ENCODE measurements at places on chromosomes 4 and X.

GRCh38 chr4:2284934-2285612, 23.2 kb upstream of the MXD4 start:
- DNase-seq = no peak

DNA sequence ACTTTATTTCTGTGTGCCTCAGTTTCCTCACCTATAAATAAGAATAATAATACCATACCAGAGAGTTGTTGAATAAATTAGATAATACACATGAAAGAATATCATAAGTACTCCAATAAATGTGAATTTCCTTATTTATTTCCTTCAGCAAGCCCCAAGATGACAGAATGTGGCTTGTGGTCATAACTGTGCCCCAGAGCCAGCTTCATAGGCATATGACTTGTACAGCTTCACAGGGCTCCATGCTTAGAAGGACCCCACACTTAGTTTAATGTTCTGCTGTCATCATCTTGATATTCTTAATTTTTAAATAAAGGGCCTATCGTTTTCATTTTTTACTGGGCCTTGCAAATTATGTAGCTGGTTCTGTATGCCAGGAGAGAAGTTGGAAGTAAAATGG, 25.3 kb downstream of the VSIG4 start:
- no peak for DNase-seq

DNA sequence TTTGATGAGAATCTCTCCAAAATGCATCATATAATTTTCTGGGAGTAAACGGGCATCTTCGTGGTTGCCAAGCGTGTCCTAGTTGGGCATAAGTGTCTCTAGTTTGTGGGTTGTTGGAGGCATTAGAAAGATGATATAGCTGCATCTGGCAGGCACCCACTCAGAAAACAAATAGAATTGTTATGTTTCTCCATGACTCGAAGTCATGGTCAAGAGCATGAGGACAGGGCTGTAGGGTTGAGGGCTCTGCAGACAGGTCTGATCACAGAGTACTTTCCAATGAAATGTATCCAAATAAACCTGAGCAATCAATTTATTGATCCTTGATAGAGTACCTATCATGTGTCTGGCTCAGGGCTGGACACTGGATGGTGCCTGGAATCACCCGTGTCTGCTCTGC, 82.7 kb downstream of the SORCS2 start:
- DNase-seq = no peak

DNA sequence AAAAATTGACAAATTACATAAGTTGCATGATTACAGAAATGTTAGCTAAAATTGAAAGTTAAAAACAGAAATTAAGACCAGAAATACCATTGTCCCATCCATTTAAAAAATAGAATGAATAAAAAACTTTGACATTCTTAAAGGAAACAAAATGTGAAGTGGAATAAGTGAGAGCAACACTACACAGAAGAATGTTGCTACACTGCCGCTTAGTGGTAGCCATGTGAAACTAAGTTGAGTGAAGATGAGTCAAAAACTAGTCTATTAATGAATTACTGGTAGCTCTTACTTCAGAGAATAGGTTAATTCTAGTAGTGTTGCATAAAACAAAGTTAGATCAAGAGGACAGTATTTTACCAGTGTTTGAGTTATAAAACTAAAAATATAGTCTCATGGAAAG, 571.0 kb upstream of the KLHL4 start:
- peak; percentile 14 for DNase-seq

DNA sequence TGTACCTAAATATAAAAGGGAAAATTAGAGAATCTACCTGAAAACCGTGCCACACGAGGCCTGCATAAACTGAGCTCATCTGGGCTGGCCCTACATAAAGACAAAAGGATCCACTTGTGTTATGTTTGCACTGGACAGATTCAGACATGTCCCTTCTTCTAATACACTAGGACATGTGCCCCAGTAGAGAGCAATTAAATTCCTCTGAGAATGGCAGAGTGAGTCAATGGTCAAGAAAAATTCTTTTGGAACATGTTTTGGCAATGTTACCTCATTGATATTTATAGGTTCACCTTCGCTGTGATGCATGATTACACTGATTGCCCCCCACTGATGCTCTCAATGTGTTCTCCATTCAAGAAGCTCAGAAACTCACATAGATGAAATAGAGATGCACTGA, 95.2 kb downstream of the MANBA start:
- no peak for DNase-seq

- DNase-seq = no peak
Measured at GRCh38 chrX:53211391-53211978, 13.5 kb downstream of the KDM5C start.

DNA sequence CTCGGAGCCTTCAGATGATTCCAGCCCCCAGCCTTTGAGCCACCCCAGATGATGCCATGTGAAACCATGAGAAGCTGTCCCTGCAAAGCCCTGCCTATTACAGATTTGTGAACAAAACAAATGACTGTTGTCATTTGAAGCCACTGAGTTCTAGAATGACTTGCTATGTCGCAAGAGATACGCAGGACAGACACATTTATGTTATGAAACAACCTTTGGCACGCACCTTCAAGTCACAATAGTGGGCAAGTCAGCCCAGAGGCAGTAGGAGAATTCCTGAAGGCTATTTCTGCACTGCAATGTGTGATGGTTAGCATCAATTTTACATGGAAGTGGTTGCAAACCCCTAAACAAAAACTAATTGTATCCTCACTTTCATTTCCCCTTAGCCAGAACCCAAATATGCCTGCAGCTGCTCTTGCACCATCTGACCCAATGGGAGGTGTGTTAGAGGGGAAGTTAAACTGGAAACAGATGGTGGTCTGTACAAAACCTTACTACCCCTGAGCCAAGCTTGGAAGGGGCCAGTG, 174.4 kb upstream of the ATP6AP2 start:
- DNase-seq = no peak

DNA sequence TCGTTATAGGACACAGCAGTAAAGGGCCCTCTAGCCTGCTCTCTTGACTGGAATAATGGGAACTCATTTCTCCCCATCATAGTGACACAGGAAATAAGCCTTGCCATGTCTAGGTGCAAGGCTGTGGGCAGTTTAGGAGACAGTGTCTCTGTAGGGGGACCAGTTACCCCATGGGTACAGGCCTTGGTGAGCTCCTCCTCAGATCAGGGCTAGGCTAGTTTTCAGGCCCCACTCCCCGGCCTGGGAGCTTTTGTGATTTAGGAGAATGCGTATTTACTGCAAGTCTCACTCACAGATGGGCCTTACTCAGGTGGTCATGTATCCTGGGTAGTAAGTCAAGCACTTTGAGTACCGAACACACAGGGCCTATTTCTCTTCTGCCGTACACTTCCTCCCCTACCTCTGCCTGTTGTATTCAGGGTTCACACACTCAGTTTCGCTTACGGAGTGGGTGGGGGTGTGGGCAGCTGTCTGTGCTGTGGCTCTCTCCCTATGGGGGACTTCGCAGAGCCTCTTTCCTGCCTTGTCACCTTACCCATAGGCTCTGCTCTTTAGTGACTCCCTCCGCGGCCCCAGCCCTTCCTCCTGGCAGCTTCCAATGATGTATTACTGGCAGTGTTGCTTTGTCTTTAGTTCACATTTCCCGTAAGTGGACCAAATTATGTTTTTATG, 34.2 kb downstream of the FAM193A start:
- no peak for DNase-seq

DNA sequence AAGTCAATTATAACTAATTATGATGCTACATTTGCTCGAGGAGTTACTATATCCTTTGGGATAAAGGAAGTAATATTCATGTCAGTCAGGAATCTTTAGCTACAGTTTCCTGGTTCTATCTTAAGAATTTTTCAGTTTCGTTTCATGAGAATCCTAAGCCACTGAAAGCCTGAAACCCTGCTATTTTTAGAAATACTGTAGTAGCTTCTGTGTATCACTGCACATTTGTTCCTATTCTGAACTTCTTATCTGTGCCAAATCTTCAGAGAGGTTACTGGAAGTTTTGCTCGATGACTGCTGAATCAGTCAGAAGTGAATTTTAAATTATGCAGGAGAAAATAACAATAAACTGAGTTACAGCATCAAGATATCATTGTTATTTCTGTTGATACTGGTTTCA, 249.2 kb downstream of the TENM3 start:
- DNase-seq = no peak

DNA sequence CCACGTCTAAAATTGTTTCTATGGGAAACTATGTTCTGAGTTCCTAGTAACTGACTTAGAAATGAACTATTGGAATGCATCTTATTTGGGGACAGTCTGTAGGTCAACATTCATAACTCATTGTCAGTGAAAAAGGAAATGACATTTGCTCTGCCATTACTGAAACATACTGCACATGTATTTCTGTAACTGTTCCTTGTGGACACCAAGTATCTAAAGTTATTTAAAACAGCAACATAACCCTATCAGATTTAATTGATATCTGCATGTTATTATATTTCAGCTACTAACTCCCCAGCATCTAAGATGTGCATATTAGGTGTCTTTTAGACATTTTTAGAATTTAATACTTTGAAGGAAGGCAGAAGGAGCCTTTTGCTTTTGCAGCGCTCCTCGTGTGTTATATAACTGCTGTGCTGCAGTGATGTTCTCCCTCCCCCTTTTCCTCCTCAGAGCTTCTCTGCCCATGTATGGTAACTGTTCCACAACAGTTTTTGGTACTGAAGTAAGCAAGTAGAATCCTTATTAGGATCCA, 37.2 kb upstream of the TMEM131L start:
- no peak for DNase-seq

- DNase-seq = no peak
Measured at GRCh38 chrX:147779173-147779572, 132.5 kb upstream of the FMR1 start.

DNA sequence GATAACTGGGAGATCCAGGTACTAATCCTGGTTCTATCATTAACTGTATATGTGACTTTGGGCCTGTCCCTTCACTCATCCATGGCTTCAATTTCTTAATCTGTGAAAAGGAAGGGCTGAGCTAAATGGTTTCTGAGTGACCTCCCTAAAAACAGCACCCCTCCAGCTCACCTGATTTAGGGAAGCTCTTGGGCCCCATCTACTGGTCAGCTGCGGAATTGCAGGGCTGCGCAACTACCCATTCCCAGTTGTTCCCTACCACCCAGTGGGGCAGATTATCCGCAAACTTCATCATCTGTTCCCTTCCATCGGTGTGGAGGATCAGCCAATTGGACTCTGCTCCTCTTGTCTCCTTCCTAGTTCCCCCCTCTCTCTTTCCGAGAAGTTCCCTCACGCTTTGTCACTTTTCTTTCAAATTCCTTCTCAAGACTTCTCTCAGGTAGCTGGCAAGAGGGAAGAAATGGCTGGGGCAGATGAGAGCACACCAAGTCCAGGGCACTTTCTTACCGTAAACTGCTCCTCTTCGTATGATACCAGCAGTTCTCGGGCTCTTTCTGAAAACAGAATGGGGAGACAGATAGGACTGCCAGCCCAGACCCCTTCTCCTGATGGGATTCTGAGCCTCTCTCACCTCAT, 5.8 kb downstream of the LAS1L start:
- no peak for DNase-seq

DNA sequence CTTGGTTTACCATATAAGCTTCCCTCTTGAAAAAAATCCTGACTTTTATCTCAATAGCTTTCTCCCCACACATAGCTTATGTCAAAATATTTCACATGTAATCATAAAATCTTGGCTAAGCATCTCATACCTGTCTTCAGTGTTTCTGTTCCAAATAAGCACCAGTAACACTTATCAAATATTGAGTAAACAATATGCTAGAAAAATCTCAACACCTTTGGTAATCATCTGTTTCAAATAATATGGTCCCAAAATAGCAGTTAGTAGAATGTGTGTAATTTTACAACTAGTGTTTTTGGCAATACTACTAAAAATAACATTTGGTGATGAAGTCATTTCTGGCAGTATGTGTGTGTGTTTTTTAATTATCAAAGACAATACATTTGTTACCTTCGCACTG, 2138.2 kb downstream of the PCDH7 start:
- DNase-seq = no peak

DNA sequence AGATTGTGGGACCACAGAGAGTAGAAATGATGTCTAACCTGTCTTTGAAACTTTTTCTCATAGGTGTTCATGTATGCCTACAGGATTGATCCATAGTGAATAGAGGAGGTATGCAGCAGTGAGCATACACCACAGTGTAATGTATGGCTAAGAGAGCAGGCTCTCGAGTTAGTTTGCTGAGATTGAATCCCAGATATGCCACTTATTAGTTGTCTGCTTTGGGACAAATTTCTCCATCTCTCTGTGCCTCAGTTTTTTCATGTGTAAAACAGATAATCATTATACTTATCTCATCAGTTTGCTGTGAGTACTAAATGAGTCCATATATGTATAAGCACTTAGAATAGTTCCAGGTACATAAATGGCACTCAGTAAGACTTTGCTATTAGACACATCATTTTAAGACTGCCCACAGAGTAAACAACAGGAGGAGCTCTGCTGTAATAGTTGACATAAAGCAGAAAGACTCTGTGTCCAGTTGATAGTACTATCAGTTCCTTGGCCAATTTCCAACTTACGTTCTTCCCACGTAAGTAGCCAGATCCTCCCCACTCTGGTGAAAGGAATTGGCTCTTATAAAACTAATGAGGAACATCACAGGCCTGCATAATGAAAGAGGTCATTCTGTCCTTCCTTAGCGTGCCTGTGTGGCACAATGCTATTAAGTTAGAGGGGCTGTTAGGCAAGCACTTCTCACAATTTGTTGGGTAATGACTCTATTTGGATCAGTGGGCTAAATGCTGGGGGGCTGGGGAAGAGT, 20.7 kb upstream of the RNF150 start:
- no peak for DNase-seq

DNA sequence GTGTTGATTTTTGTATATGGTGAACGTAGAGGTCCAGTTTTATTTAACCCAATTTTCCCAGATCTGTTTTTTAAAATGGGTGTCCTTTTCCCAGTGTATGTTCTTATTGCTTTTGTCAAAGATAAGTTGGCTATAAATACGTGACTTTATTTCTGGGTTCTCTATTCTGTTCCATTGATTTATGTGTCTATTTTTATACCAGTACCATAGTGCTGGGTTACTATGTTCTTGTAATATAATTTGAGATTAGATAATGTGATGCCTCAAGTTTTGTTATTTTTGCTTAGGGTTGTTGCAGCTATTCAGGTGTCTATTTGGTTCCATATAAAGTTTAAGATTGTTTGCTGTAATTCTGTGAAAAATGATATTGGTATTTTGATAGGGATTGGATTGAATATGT, 749.1 kb upstream of the GRIA3 start:
- DNase-seq = no peak

DNA sequence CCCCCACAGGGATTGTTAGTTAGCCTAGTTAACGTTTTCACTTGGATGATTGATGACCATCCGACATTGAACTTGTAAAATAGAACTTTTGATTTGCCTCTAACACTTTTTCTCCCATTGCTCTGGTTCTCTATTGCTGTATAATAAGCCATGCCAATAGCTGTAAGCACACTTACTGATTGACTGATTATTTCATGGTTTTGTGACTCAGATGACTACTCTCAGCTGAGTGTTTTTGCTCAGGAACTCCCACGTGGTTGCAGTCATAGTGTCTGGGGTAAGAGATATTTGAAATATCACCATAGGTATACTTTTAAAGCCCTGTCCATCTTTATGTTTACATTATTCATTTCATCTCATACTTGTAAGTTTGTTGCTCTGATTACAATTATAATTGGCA, 1285.5 kb downstream of the STIM2 start:
- no peak for DNase-seq

- DNase-seq = no peak
Measured at GRCh38 chr4:177225605-177226004, 84.1 kb upstream of the NEIL3 start.

- no peak for DNase-seq
Measured at GRCh38 chr4:17709763-17710068, 71.7 kb downstream of the FAM184B start.

- DNase-seq = no peak
Measured at GRCh38 chrX:109760209-109760921, 27.3 kb upstream of the ACSL4 start.
